ENCODE measurements at places on chromosomes 11 and 22.

GRCh38 chr11:62461740-62462507, 43.1 kb downstream of the SCGB1A1 start:
- DNase-seq: no peak

- no peak for DNase-seq
Measured at GRCh38 chr22:37862570-37863325, 13.5 kb downstream of the EIF3L start.

GRCh38 chr11:117748771-117749540, 48.1 kb downstream of the DSCAML1 start:
- DNase-seq: no peak

- no peak for DNase-seq
Measured at GRCh38 chr11:70470127-70470526, 71.8 kb downstream of the CTTN start.

GRCh38 chr22:42702675-42703074, 18.0 kb downstream of the A4GALT start:
- DNase-seq: no peak

GRCh38 chr11:93648158-93648557, 13.3 kb upstream of the CEP295 start:
- no peak for DNase-seq

DNA sequence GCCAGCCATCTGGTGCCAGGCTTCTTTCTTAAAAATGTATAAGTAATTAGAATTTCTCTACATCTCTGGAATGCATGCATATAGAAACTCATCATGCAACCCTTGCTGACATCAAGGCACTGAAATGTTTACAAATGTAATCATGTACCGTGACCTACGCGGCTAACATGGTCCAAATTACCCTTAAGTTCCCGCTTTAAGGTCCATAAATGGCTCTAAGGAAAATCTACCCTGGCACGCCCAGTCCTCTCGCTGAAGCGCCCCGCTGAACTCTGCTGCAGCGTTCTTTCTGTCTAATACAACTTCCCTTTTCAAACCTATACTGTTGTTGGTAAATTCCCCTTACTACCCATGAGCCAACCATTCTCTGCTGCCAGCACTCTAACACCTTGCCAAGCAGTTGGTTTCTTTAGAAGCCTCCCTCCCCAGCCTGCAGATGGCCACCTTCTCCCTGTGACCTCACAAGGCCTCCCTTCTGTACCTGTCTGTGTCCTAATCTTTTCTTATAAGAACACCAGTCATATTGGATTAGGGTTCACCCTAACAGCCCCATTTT, 13.5 kb upstream of the HMOX1 start:
- no peak for DNase-seq

- DNase-seq: no peak
Measured at GRCh38 chr11:8652140-8652539, 30.3 kb downstream of the TRIM66 start.

GRCh38 chr11:93285430-93285829, 45.1 kb upstream of the DEUP1 start:
- no peak for DNase-seq

DNA sequence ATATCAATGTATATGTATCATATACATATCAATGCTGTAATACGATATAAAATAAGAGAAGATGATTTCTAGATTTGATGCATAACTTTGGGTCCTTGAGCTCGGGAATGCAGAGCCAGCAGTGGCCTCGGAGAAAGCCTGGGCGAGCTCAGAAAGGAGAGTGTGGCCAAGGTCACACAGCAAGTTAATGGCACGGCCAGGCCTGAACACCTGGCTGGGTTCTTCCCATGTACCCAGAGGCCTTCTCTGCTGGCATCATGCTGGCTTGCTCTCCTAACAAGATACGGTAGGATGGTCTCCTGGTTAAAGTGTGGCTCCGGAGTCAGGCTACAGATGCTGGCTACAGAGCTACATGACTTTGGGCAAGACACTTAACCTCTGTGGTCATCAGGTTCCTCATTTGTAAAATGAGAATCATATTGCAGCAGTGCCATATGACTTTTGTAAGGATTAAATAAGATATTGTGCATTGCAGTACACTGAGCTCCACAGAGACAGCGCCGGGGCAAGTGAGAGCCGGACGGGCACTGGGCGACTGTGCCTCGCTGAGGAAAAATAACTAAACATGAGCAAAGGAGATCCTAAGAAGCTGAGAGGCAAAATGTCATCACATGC, 29.9 kb downstream of the TPST2 start:
- no peak for DNase-seq

DNA sequence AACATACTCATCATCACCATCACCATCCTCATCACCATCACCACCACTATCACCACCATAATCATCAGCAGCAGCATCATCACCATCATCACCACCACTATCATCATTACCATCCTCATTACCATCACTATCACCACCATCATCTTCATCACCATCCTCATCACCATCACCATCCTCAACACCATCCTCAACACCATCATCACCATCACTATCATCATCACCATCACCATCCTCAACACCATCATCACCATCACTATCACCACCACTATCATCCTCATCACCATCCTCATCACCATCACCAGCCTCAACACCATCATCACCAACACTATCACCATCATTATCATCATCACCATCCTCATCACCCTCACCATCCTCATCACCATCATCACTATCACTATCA, 16.6 kb downstream of the RTN4R start:
- no peak for DNase-seq

GRCh38 chr22:49431551-49431950, 396.1 kb downstream of the BRD1 start:
- no peak for DNase-seq

DNA sequence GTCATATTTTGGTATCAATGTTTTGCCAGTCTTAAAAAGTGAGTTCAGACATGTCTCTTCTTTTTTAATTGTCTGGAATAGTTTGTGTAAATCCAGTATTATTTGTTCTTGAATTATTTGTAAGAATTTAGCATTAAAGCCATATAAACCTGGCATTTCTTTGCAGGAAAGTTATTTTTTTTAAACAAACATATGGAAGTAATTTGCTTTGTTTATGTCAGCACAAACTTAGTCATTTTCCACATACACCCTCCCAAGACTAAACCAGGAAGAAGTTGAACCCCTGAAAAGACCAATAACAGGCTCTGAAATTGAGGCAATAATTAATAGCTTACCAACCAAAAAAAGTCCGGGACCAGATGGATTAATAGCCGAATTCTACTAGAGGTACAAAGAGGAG, 9.1 kb upstream of the CCDC81 start:
- DNase-seq: no peak

GRCh38 chr11:68251765-68252164, 20.0 kb downstream of the C11orf24 start:
- DNase-seq: no peak

DNA sequence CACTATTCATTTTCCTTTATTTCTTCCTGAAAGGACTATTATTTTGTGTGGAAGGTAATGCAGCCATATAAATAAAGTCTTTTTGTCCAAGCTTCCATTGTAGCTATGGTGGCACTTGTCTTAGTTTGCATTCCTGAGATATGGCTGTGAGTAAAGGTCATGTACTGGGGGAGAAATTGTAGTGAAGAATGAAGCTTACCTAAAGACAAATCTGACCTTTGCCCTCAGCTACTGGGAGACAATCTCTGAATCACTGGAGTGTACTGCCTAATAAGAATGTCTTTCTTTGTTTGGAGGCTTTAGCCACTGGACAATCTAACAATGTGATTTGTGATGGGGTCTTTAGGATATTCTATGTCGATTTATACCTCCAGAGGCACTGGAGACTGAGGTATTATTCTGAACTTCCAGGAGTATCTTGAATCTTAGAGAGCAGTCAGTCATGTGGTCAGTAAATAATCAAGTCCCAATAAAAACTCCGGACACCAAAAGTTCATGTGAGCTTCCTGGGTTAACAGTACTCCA, 39.7 kb upstream of the OR5AK2 start:
- DNase-seq: no peak

- no peak for DNase-seq
Measured at GRCh38 chr22:37068859-37069258, 17.3 kb downstream of the KCTD17 start.

- no peak for DNase-seq
Measured at GRCh38 chr11:58999291-58999680, 60.0 kb downstream of the GLYATL1 start.

- DNase-seq: no peak
Measured at GRCh38 chr11:8757533-8757932, 74.9 kb downstream of the RPL27A start.

- DNase-seq: no peak
Measured at GRCh38 chr11:90391756-90392155, 168.9 kb upstream of the CHORDC1 start.

DNA sequence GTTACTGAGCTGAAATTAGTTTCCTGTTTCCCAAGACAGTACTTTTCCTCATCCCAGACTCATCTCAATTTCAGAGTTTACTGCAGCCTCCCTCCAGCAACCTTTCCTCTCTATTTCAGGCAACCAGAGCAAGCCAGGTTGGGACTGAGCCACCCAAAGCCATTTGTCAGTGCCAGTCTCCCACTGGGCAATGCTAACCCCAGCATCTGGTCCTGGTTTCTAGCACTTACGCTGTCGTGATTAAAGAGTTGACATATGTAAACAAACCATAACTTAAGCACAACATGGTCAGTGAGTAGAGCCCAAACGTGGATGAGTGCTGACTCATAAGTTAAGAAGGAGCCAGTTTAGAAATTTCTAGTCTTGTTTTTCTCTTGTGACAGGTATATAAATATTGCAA, 119.6 kb upstream of the BLID start:
- DNase-seq: no peak

GRCh38 chr11:103378931-103379330, 269.7 kb downstream of the DYNC2H1 start:
- DNase-seq: no peak

GRCh38 chr11:11243209-11243589, 109.9 kb downstream of the CSNK2A3 start:
- DNase-seq: no peak

DNA sequence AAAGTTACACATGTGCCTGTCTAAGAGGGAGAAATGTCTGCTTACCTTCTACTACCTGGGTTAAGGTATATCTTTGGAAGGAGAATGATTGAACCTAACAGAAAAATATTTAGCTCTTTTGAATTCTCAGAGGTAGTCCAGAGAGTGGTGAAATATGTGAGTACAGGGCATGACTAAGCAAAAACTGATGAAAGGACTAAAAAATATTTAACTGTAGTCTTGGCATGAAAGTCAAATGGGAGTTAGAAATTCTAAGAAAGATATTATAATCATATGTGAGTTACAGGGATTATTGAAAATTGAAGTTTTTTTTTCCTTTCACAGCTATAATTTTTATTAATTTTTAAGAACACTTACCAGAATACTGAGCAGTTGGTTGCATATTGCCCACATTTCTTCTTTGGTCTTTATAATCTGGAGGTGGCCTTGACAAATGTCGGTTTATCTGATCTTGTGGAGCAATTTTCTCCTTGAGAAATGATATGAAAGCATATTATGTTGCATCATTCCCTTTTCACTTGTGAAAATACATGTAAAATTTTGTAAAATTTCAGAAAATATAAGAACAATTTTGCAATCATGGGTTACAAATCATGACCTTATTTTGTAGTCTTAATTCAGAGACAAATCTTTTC, 61.4 kb upstream of the MTMR2 start:
- DNase-seq: no peak

DNA sequence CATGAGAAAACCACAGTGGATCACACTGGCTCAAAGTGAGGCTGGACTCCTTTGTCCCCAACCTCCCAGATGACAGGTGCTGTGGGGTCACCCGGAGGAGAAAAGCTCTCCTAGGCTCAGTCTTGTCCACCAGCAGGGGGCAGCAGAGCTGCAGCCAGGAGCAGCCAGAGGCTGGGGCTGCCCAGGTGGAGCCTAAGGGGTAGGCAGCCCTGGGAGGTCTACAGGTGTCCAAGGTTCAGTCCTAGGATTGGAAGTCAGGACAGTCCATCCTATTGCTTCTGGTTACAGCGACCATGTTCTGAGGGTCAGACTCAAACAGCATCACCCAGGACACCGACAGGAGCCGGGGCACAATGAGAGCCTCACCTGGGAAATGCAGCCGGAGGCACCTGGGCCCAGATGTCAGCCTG, 77.6 kb upstream of the IGLL5 start:
- DNase-seq: no peak

- DNase-seq: no peak
Measured at GRCh38 chr22:48799227-48799970, 1028.3 kb downstream of the BRD1 start.

DNA sequence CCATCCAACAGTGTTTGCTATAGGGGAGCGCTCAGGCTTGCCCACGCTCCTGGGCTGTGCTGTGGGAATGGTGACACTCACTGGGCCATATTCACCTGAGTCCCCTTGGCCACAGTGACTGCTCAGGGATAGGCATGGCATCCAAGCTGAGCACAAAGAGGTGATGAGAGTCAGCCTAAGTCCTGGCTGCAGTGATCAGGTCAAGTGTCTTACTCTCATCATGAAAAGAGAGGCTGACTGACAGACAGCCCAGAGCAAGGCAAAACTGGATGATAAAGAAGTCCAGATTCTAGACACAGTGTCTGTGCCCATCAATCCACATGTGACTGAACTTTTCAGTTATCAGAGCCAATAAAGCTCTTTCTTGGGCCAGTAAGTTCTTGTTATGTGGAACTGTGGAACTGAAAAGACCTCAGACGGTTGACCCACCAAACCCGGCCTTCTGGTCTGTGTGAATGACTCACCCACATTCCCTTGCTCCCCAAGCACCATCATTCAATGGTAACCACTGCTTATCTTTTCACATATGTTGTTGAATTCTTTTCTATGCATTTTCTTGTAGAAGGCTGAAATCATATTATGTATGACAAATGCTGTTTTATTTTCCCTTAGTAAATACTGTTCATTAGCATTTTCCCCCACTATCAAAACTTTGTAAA, 43.2 kb upstream of the YPEL1 start:
- DNase-seq: no peak

DNA sequence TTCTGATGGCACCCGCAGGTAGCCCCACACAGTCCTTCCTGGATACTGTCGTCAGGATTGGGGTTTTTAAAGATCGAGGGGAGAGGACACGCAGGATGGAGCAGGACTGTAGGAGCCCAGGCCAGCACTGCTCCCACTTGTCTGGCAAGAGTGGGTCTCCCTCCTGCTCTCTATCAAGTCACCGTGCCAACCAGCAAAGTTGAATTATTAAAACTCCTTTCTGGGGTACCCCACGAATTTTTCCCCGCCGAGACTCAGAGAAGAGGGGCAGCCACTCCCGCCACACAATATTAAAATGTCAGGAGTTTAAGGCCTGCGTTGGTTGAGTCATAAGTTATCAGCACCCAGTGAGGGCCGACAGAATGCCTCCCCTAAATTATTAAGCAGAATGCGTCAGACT, 10.1 kb downstream of the LMO1 start:
- DNase-seq: no peak

DNA sequence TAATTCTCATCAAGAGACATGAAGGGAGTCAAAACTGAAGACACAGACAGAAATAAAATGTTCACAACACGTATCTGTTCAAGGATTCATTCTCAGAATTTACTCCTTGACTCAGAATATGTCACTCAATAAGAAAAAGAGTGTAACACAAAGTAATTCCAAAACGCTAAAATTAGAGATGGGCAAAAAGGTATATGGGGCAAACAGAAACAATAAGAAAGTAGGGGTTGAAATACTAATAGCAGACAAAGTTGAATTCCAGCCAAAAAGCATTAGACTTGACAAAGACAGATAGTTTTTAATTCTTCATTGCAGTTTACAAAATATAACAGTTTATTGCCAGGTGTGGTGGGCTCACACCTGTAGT, 26.7 kb downstream of the GNB1L start:
- no peak for DNase-seq

- no peak for DNase-seq
Measured at GRCh38 chr22:17570851-17571631, 7.7 kb downstream of the SLC25A18 start.

All from cortex of kidney (tissue), 1 donor.